ENCODE measurements at places on chromosomes 5 and 9.
A peak's percentile ranks its signal among the peaks of the same experiment; 100 is the strongest.

DNA sequence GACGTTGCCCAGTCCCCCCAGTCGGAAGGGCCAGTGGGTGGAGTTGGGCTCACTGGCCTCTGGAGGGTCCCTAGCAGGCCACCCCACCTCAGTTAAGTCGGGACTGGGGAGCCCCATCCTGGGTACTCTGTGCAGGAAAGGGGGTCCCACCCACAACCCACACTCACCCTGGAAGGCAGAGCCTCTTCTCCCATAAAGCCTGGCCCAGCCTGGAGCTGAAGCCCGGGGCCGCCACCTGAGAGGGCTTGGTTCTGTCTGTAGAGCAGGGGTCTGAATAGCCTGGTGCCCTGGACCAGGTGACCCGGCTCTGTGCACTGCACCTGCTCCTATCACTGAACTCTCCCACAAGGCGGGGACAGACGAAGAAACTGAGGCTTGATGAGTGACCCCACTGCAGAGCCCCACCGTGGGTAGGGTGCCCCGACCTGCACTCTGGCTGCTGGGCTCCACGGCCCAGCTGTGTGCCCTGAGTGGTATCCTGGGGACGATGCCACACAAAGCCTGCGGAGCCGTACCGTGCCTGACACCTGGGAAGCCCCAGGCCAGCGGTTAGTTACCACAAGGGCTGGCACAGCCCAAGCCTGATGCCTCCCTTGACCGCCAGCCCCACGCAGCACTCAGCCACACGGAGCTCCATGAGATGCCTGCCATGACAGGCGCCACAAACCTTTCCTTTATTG is 7.3 kb downstream of the PTGES2 start:
- no peak for DNase-seq

- DNase-seq, result no peak
These were observed 125.9 kb upstream of the ANKRD55 start for GRCh38 chr5:56358703-56359681.

GRCh38 chr9:128122809-128123175 is 4.7 kb downstream of the PTGES2 start:
- DNase-seq, result no peak

DNA sequence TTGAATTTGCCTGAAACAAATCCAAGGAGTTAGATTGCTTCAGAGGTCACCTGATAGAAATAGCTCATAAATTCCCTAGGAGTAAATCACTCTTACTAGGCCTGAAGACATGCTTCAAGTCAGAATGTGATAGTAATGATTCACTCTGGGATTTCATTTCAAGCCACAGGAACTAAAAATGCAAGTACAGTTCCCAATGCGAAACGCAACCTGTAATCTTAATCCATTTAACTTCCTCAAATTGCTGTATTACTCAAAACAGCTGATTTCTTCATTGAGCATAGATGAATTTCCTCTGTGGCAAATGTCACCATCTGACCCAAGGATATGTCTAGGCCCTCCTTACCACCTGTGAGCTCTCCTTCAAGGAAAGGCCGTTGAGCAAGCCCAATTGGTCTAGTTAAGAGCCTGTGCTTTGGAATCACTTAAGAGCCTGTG is 32.1 kb upstream of the IL6ST start:
- DNase-seq, result no peak

DNA sequence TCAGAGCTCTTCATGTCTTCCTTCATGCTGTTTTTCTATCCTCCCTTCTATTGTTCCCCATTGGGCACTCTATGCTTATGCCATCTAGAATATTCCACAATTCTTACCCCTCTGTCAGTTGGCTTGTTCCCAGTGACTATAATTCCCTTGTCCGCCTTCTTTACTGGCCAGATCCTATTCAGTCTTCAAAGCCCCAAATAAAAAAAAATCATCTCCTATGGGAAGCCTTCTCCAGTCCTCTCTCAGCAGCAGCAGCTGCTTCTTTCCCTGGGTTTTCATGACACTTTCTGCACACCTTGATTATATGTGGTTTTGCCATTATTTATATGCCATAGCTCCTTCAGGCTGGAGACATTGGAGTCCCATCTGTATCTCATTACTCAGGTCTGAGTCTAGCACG is 54.6 kb upstream of the TNFAIP8 start:
- DNase-seq, result no peak

GRCh38 chr9:133730994-133731715 is 7.0 kb downstream of the SARDH start:
- peak; percentile 6 for DNase-seq

DNA sequence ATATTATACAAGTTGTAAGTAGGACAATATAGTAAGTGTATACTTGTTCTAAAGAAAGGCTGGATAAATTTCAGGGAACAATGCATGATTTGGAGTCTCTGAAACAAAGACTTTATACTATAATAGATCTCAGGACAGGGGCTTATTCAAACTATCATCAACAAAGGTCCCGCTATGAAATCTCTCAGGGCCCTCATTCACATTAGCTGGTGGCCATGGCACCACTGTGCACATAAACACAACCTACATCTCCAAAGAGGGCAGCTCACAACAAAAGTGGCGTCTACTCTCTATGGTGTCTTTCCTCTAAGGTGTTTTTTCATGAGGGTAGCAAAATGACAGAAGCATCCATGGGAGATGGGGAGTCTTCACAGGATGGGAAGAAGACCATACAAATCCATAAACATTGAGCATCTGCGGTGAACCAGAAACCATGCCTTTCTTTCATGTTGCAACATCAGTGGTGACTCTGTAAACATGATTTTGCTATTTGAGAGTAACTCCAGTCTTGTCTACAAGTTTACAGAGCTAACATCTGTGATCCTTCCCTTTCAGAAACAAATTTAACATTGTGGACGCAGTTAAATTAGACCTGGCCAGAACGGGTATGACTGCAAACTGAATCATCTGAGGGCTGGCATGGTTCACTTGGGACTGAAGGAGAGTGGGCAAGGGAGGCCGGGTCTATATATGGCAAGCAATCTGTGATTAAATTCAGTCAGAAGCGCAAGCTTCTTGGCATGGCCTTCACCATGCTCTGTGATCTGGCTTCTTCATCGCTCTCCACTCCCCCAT is 5.5 kb downstream of the TTLL11 start:
- DNase-seq, result no peak

DNA sequence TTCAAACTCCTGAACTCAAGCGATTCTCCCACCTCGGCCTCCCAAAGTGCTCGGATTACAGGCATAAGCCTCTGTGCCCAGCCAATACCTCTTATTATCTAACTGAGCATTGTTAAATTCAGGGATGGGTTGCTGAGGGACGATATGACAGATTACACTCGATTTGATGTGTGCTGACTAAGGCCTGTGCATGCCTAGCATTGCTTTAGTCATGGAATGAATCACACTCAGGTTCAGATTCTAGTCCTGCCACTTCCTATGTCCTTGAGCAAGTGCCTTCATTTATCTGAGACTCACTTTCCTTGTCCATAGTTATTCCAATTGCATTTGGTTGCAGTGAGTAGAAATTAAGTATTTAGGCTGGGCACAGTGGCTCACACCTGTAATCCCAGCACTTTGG is 19.5 kb downstream of the THBS4 start:
- DNase-seq, result no peak

Data from CD8-positive, alpha-beta T cell (primary cell).